ENCODE measurements at places on chromosomes 16 and 17. TPM values are rescaled to one million over a fixed set of nuclear protein-coding genes. Genes with fewer than 3 reads are reported as not detected.

Gene RGS11
- total RNA-seq, result 0.04 TPM

Gene ZPBP2
- total RNA-seq, result not detected

Gene MT1M
- not detected for total RNA-seq

Gene CCDC40
- 8.1 TPM for total RNA-seq

Gene SHCBP1
- total RNA-seq, result 35.2 TPM

Gene SP6
- total RNA-seq, result not detected

Gene KCNAB3
- 2.0 TPM for total RNA-seq

Gene CD79B
- not detected for total RNA-seq

Gene NXPH3
- total RNA-seq, result not detected

Gene PKMYT1
- total RNA-seq, result 56.7 TPM

Gene DCAKD
- total RNA-seq, result 34.5 TPM

Gene TBC1D3
- not detected for total RNA-seq

Gene SRR
- 5.7 TPM for total RNA-seq

Gene AGRP
- total RNA-seq, result not detected

Gene EFNB3
- total RNA-seq, result 3.1 TPM

Gene OTOP3
- not detected for total RNA-seq

Gene LAT
- total RNA-seq, result 1.2 TPM

Gene RASD1
- total RNA-seq, result 2.6 TPM

Gene ANKRD40CL
- not detected for total RNA-seq

Gene LPO
- not detected for total RNA-seq

Gene ZNF200
- total RNA-seq, result 15.4 TPM

Gene KRT25
- total RNA-seq, result not detected

Gene ABCA10
- 15.4 TPM for total RNA-seq

Gene TMEM100
- not detected for total RNA-seq

Gene CCL16
- total RNA-seq, result not detected

Gene ATAD5
- total RNA-seq, result 8.6 TPM

Gene RHBDL3
- 0.27 TPM for total RNA-seq

Gene PIRT
- total RNA-seq, result not detected
